ENCODE measurements at places on chromosomes 5 and 9. TPM values are rescaled to one million over a fixed set of nuclear protein-coding genes. Genes with fewer than 3 reads are reported as not detected.

Gene FAM81B
- 1.5 TPM for total RNA-seq

Gene PCDHB15
- 11.0 TPM for total RNA-seq

Gene EGR1
- total RNA-seq, result 14.7 TPM

Gene CPEB4
- 52.9 TPM for total RNA-seq

Gene OR1Q1
- total RNA-seq, result not detected

Measured in metanephros (tissue), 2 donors.